ENCODE measurements at places on chromosomes 11 and 22.

DNA sequence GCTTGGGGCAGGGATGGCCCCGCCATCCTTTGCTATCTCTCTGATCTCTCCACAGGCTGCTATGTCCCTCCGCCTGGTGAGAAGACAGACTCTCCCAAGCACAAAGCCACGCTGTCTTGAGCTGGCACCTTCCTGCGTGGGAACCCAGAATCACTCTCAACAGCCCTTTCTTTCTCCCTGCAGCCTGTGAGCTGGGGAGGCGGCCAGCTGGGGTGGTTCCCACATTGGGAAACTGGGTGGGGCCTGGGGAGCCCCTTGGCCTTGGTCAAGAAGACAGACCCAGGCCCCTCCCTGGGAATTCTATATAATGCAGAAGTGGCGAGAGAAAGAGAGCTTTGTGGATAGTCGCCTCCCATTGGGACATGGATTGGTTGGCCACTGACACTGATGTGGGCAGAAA, 129.0 kb upstream of the TIMP3 start:
- no peak for DNase-seq

GRCh38 chr11:76623171-76623883, 47.2 kb downstream of the LRRC32 start:
- DNase-seq: no peak

- DNase-seq: no peak
These were observed 39.0 kb downstream of the GRAMD1B start for GRCh38 chr11:123469089-123469488.

GRCh38 chr11:116414357-116414880, 358.4 kb downstream of the BUD13 start:
- no peak for DNase-seq

- DNase-seq: no peak
These were observed 4.7 kb upstream of the SUSD2 start for GRCh38 chr22:24176630-24177029.

GRCh38 chr11:95085117-95085816, 4.4 kb upstream of the ENDOD1 start:
- no peak for DNase-seq

DNA sequence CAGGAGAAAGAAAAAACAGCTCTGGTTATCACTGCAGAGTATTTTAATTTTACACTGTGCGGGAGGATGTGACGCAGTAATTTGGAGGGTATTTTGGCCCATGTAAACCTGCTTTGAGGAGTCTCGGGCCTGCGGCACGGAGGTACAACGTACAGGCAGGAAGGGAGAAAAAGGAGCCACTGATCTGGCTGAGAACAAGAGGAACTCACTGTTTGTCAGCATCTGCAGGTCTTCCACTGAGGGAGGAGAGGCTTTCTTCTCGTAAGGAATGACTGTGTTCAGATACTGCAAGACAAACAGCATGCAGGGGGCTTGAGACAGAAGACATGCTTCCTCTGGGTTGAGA, 44.0 kb downstream of the FEZ1 start:
- no peak for DNase-seq

- no peak for DNase-seq
These were observed 65.6 kb downstream of the PPFIBP2 start for GRCh38 chr11:7579361-7579791.

- DNase-seq: no peak
These were observed 5.7 kb downstream of the CLTCL1 start for GRCh38 chr22:19285831-19286230.

DNA sequence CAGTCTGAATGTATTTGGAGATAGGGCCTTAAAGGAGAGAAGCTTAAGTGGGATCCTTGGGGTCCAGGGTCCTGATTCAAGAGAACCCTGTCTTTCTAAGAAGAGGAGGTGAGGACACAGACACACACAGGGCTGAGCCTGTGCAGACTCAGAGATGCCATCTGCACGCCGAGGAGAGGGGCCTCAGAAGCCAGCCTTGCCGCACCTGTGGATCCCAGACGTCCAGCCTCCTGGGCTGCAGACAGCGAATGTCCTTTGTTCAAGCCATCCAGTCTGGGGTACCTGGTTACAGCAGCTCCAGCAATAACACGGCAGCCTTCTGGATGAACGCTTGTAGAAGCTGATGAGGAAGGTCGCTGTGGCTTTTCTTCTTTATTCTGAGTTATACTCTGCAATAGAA, 1086.1 kb downstream of the BRD1 start:
- DNase-seq: no peak

DNA sequence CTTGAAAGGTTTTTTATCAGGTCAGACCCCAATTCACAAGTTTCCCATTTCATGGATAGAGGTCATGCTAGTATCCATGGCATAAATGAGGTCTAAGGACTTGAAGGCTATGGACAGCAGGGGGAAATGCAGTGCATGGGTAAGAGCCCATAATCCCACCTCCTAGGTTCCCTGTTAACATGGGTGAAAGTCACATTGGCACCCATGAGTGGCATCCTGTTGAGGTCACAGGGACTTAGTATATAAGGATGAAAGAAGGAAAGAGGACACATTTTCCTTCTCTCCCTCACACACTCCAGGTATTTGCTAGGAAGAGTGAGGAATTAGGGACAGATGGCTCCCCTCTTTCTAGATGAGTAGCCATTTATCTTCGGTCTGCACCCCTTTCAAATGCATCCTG, 9.4 kb upstream of the GLYAT start:
- DNase-seq: no peak

Measured in T-helper 9 cell (primary cell).